Retina (tissue), 1 donor: ENCODE measurements at places on chromosomes 11 and 22.

DNA sequence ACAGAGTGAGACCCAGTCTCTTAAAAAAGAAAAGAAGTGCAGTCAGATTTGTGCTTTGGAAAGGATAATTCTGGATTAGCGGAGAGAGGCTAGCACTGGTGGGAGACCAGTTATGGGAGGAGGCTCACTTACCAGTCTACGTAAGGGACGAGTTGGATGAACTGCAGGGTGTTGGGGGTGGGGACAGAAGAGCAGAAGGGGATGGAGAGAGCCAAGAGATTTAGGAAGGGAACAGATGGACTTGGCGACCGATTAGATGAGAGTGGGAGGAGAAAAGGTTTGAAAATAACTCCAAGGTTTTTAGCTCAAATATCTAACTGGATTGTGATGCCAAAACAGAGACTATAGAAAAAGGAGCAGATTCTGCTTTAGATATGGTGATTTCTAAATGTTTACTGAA, 81.4 kb downstream of the SFI1 start:
- DNase-seq = no peak

DNA sequence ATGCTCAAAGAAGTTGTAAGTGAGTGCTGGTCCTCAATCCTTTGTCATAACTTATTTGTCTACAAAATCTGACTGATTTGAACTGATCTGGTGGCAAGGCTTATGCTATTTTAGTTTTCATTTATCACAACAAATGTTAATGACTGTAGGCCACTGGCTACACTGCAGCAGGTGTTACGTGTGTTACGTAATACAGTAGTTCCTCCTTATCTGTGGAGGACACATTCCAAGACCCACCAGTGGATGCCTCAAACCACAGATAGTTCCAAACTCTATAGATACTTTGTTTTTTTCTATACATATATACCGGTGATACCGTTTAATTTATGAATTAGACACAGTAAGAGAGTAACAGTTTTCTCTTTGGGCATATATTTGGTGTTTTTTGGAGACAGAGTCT, 7.0 kb downstream of the MADD start:
- DNase-seq = no peak

- DNase-seq = no peak
These were observed 125.3 kb downstream of the VPREB1 start for GRCh38 chr22:22369964-22370270.

DNA sequence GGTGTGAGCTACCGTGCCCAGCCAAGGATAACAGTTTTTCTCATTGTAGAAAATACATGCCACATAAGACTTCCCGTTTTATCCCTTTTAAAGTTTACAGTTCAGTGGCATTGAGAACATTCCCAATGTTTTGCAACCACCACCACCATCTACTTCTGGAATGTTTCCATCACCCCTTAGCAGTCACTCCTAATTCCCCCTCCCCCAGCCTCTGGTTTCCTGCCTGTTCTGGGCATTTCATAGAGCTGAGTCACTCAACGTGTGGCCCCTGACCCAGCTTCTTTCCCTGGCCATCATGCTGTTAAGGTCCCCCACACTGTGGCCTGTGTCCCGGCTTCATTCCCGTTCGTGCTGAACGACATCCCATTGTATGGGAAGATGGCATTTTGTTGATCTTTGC, 30.7 kb downstream of the FGF4 start:
- peak; percentile 79 for DNase-seq

DNA sequence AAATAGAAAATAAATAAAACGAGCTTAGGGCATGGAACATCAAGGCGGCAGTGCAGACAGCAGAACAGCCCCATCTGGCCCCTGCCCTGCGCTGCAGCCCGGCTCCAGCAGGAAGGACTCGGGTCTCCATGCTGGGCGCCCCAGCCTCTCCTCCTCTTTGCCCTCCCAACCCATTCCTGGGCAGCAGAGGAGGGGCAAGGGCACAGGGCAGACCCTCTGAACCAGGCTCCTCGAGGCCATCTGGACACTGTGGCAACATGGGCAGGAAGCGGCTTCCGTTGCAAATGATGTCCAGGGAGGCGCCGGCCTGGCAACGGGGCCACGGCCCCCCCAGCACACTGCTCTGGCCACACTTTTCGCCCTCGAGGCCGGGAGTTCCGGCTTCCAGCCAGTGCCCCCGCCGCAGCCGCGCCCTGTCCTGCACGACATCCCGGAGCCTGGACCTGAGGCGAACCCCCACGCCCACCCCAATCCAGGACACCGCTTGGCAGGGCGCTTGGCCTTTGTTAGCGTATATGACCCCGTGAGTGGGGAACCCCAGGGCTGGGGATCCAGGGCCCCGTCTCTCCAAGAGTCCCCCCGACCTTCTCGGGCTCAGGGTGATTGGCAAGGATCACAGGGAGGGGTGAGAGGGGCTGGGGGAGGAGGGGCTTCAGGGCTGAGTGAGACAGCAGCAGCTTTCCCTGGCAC, 192.1 kb downstream of the IGLL1 start:
- DNase-seq = no peak

DNA sequence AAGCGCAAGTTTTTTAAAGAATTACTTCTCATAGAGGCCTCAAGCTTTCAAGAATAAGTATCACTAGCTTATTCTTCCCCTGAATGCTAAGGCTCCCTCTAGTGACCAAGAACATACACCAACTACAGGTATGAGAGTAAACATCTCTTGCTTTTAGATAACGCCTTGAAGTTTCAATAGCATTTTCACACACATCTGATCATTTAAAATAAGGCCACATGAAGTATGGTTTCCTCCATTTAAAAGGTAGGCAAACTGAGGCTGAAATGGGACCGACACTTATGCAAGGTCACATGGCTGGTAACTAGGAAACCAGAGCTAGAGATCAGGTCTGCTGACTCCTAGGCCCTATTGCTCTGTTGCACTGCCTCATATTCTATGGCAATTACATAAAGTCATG, 66.5 kb downstream of the CCDC34 start:
- DNase-seq = no peak

DNA sequence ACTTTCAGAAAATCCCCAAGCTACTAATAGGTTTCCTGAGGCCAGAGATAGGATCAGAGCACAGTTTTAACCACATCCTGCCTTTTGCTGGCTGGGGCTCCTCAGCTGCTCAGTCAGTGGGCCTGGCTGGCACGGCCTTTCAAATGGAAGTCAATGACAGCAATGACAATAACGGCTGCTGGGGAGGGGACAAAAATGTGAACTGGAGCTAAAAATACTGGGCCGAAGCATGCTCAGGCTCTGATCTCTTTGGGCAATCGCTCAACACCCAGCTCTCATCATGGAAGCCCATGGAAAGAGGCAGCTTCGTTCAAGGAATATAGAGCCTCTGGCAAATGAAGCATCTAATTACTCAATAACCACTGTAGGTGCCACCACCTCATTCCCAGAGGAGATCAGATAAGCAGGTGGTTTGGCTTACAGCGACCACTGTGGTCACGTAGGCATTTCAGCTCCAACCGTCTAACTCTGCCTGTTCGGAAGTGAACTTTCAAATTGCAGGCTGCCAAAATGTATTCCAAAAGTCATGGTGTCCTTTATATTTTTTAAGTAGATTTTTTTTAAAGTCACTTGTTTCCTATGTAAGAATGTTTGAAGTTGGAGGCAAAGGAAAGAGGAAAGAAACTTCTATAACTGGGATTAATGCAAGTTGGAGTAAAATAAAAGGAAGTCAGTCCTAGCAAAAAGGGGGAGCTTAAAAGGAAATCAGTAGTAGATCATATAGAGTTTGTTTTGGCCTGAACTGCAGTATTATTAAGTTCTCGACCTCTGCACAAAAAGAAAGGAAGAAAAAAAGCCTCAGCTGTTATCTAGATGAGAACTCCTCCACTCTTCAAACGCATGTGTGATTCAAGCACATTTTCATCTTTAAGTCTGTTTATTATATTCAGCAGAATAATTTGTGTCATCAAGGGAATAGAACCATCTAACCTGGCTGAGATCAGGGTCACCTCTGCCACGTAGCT, 14.1 kb downstream of the WT1 start:
- DNase-seq = no peak

GRCh38 chr11:119885861-119886567, 157.0 kb upstream of the NECTIN1 start:
- DNase-seq = no peak

GRCh38 chr22:32331918-32332725, 25.5 kb upstream of the RFPL3 start:
- peak; percentile 49 for DNase-seq

DNA sequence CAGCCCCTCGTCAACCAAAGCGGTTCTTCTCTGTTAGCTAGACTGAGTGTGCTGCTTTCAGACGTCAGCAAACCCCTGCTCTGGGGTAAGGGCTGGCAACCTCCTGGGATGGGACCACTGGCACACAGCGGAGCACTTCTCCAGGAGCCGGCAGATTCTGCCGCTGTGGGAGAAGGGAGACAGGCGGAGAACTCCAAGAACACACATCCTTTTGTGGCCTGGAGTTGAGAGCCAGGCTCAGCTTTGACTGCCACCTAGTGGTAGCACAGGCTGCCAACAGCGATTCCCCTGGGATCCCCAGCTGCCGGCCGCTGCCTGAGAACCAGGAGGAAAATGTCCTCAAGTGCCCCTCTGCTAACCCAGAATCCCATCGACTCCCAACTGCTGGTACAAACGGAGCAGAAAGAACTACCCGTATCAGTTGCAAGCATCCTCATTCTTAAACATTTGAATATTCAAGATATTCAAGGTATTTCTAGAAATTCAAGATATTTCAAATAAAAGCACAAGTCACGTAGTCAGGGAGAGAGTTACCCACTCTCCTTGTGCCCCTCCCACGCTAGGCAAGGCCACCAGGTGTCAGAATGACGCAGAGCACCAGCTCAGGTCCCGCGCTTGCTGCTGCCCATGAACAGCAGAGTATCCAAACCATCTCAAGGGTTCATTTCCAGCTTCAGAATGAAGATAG, 4.9 kb downstream of the LTO1 start:
- peak; percentile 93 for DNase-seq

GRCh38 chr11:3041699-3042441, 15.4 kb downstream of the CARS1 start:
- no peak for DNase-seq

DNA sequence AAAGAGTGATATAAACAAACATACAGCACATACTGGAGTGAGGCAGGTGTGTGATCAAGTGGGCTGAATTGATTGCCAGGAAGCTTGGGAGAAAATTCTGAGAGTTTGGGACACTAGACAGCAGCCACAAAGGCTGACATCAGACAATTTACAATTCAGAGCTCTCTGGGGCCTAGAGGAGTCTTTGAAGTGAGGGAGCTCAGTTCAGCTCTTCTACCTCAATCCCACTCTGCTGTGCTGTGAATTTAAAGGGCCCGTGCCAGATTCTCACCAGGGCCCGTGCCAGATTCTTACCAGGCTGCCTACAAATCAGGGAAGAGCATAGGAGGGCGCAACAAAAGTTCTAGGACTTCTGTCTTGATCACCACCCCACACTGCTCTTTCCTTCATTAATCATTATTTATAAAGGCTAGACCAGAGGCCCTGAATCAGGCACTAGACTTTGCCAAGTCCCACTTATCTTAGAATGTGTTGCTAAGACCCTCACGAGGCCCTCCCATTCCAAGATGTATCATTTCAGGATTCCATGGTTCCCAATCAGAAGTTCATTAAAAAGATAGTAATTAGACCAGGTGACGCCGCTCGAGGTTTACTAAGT, 112.4 kb downstream of the KIRREL3 start:
- DNase-seq = no peak

DNA sequence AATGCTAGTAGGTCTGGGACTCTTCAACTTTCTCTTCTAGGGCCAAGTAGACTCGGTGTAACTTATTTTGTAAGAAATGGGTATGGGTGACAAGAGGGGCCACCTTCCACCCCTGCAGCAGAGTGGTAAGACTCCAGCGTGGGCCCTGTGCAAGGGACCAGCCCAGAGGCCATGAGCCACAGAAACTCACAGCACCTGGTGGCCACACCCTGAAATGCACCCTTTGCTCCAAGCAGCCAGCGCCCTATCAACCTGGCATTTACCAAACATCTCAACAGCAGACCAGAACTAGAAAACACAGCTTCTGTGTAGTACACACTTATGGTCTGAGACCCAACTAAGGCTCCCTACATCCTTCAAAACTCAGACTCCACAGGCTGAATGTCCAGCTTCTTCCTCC, 5.7 kb downstream of the CDCA5 start:
- no peak for DNase-seq

DNA sequence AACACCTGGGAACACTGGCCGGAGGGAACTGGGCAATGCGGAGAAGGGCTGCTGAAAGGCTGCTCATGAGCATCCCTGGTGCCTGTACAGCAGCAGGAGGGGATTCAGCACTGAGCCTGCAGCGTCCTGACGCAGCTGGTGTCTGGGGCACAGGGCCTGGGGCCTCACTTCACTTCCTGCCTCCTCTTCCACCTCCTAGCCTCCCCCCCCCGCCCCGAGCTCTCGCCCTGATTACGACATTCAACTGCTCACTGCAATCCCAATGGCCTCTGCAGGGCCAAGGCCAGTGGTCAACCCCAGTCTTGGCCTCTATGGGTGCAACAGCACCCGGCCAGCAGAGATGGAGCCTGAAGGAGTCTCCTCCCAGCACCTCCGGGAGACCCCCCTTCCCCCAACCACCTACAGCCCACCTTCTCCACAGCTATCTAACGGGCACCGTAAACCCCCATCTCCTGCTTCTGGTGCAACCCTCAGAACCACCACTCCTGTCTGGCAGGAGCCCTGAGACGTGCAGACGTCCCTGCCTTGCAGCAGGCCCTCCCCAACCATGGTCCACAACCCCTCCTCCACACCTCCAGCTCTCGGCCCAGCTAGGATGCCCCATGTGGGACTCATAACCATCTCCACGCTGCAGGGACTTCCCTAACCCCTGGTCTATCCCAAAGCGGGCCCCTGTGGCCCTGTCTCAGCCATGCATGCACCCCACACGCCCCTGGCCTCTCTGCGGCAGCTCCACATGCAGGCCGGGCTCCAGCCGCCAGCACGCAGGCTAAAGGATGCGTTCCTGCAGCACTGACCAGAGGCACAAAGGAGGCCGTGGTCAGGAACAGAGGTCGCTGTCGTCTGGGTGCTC, 38.2 kb downstream of the BRD1 start:
- DNase-seq = no peak

GRCh38 chr11:47539681-47540039, 13.3 kb downstream of the CELF1 start:
- no peak for DNase-seq

DNA sequence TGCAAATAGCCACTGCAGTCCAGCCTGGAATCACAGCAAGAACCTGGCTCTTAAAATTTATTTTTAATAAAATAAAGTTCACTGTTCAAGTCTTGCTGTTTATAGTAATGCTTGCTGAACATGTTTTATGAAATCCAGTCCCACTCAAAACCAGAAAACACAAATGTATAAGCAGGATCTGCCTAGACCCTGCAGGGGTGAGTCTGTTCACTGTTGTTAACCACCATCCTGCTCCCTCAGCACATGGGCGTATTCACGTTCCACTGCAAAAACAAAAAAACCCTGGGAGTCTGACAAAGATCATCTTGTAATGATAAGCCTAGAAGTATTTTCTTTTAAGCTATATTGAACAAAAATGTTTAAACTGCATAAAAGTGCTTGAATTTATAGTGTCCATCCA, 45.0 kb upstream of the CTTN start:
- DNase-seq = no peak

- DNase-seq = no peak
These were observed 51.6 kb downstream of the SMIM38 start for GRCh38 chr11:69207165-69207889.
